ENCODE measurements at places on chromosomes 1 and 21.

GRCh38 chr21:31425138-31425537, 81.1 kb upstream of the TIAM1 start:
- DNase-seq = no peak

DNA sequence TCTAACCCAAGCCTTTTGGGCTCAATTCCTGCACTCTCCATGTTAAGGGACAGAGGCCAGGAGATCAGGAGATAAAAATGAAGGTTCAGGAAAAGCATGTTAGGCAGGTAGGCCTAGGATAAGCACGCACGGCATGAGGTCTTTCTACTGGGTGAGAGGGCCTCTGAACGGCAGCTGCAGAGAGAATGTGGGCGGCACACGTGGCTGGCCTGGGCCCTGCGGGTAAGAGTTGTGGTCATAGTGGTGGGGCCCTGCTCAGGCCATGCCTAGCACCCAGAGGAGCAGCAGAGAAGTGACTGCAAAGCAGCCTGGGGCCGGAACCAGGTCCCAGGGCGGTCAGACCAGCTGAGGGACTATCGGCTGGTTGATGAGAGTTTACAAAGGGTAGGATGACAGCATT, 7.5 kb upstream of the FOXO6 start:
- DNase-seq = no peak

GRCh38 chr1:43282220-43283195, 2.9 kb downstream of the C1orf210 start:
- DNase-seq = no peak

DNA sequence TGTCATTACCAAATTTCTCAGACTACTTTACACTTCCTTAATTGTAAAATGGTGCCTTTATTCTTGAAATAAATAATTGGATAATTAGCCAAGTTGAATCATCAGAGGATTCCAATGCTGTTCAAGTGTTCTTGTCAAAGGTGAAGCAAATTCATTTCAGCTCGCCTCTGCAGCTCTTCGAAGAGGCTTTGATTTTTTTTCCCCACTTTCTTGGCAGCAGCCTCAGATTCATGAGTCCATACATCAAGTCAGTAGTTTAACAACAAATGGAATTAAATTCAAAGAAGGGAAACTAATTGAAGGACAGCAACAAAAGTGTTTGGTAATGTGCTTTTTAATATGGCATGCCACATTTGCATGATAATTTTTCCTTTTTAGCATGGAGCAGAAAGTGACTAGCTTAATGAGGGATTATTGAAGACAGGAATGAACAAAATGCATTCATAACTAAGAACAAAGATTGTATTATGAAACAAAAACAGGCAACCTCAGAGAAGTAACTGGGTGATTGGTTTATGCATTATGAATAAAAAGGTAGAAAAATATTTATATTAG, 239.0 kb downstream of the USH2A start:
- no peak for DNase-seq

- no peak for DNase-seq
These were observed 2019.8 kb downstream of the NCAM2 start for GRCh38 chr21:23017989-23018388.

GRCh38 chr1:183093786-183094298, 70.6 kb downstream of the LAMC1 start:
- no peak for DNase-seq

DNA sequence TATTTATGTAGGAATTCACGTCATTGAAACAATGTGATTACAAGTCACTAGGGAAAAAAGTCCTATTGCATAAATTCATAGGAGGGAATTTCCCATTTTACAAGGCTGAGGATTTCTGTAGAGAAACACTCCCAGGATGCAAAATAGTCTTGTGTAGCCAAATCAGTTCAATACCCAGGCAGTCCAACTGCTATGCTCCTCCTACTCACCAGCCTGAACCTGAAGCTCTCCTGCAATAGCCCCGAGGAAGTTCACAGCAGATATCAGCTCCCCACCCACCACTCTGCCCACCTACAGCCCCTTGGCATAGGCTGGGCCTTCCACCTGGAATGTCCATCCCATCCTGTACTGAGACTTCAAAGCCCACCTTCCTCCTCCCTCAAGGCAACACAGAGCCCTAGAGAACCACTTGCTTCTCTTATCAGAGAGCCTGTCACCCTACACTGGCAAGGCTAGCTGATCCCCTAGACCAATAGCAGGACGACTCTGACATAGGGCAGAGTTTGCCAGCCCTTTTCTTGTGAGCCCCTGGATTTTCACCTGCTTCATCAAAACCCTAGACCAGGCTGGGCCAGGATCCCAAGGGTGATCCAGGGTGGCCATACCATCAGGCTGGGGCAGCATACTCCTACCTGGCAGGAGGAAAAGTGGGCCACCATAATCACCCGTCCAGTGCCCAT, 1.5 kb downstream of the LSS start:
- no peak for DNase-seq

GRCh38 chr1:219175212-219175564, 1.5 kb downstream of the LYPLAL1 start:
- no peak for DNase-seq

- no peak for DNase-seq
These were observed 121.7 kb downstream of the ZZZ3 start for GRCh38 chr1:77560741-77561140.

Measured in stimulated activated CD8-positive, alpha-beta memory T cell treated with anti-CD3 and anti-CD28 coated beads, Interleukin-15, amount 100 ng/mL, for 4 hours (primary cell).